Adrenal gland (tissue), 19 donors: ENCODE measurements at places on chromosomes 2 and 18. TPM values are rescaled to one million over a fixed set of nuclear protein-coding genes. Genes with fewer than 3 reads are reported as not detected.

DNA sequence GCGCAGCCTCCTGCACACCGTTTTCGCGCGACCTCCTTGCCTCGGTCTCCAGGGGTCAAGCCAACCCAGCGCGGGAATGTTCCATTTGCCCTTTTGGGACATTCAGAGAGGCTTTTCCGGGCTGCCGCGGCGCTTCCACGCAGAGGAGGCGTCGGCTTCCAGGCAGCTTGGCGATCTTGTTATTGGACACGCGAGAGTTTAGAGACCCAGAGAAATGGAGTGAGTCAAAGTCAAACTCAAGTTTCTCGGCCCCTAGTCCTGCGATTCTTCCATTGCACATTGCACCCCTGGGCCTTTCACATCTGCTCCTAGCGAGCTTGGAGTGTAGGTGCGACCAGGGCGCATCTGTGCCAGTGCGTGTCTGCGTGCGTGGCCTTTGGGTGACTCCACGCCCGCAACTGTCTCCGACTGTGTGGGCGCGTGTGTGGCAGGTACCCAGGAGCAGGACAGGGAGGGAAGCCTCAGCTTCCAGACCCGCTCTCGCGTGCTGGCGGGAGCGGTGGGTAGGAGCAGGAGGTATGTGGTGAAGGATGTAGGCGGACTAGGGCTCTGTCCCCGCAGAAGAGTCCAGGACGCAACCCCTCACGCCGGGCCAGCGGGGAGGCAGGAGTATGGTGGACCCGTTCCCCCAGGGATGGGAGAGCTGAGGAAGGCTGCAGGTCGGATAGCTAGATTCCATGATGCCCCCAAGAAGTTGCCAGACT is 13.5 kb downstream of the SIX3 start:
- DNase-seq = no peak

The SP140 gene
- polyA plus RNA-seq = 0.84 TPM

DNA sequence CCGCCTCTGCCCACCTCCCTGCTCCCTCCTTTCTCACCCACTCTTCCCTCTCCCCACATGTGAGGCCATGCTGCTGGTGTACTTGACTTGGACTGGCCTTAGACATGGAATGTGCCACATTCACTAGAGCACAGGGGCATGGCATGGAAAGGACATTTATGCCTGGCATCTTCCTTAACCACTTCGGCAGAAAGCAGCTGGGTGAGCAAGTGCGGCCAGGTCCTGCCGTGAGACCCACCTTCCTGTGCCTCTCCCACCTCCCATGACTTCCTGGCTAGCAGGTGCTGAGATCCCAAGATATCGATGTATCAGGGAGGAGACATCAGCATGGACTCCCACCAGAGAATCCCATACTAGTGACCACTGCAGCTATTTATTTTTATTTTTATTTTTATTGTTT is 13.0 kb downstream of the GPR55 start:
- DNase-seq = no peak

DNA sequence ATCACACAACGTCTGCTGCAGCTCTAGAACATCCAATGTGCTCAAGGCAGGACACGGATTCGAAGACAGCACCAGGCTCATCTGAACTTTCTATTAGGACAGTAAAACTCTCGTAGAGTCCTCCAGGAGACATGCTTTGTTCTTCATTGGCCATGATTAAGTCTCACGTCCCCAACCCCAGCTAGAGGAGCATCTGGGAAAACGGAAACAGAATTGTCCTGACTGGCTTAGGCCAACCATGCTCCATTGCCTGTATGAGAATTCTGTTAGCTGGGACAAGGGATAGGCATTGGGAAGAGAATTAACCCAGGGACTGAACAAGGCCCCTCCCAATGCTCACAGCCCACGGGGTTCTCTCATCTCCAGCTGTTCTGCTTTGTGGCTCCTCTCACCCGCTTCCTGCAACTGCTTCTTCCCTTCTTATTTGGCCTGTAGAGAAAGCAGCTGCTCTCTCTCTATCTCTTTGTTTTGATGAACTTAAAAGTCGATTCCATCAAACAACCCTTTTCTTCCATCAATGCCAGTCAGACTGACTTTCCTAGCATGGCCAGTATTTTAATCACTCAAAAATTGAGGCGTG is 75.6 kb downstream of the C1QL2 start:
- no peak for DNase-seq

The KYNU gene
- polyA plus RNA-seq = 3.9 TPM

The CD8B2 gene
- polyA plus RNA-seq = not detected

The ATP6V1B1 gene
- polyA plus RNA-seq = 4.6 TPM

The PROC gene
- not detected for polyA plus RNA-seq

DNA sequence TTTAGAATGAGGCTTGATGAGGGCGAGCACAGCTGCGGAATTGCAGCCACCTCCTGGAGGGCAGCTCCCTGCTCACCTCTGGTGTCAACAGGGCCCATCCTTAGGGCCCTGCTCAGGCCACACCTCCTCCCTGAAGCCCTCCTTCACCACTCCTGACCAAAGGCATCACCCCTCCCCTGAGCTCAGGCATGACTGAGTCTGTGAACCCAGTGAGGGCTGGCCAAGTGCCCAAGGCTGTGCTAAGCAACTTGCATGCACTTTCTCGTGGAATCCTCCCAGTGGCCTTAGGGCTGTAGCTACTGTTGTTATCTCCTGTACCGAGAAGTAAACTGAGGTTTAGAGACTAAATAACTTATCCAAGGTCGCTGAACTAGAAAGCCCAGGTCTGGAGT is 101.7 kb downstream of the KLHL29 start:
- DNase-seq = peak; percentile 90
